ENCODE measurements at places on chromosomes 13 and 19.

- peak; percentile 71 for DNase-seq
Observed at GRCh38 chr19:37655301-37655688, at the start of gene ZFP30. TSS of gene ZFP30 (minus strand) at chr19:37655465. CDS start at chr19:37647822, 7,643 bp downstream.

- no peak for DNase-seq
Observed at GRCh38 chr19:24046550-24046949, 40.4 kb upstream of the ZNF254 start.

DNA sequence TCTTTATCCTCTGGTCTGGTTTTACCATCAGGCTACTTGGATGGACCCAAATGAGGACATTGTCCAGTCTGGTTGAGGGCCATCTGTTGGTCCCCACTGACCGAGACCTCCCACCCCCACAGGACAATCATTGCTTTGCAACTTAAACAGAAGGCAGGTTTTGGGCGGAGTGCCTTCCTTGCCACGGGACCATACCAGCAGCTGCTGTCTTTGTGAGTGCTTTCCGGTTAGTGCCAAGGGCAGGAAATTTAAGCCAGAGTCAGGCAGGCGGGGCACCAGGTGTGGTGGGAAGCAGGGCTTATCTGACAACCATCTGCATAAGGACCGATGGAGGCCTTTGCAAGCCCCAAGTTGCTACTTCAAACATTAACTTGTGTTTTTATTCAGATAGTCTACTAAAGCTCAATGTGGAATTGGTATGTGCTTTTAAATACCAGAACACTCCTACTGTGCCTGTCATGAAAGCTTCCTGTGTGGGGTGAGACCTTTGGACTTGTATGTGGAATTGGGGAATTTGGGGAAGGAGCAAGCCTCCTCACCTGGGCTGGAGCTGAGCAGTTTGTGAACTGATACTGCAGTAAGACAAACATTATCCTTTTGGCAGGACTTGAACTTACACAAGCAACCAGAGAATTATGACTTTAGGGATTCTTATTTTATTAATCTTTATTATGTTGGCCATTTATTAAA, 39.3 kb upstream of the UBE2L5 start:
- DNase-seq, result peak; percentile 36

- DNase-seq, result no peak
Observed at GRCh38 chr19:3683405-3684053, 16.7 kb downstream of the PIP5K1C start.

- no peak for DNase-seq
Observed at GRCh38 chr19:2140138-2140569, 11.2 kb downstream of the AP3D1 start.

- DNase-seq, result no peak
Observed at GRCh38 chr19:55623561-55623960, 805 bp downstream of the ZNF784 start.

- DNase-seq, result no peak
Observed at GRCh38 chr19:56155124-56155687, 14.1 kb downstream of the ZNF444 start.

DNA sequence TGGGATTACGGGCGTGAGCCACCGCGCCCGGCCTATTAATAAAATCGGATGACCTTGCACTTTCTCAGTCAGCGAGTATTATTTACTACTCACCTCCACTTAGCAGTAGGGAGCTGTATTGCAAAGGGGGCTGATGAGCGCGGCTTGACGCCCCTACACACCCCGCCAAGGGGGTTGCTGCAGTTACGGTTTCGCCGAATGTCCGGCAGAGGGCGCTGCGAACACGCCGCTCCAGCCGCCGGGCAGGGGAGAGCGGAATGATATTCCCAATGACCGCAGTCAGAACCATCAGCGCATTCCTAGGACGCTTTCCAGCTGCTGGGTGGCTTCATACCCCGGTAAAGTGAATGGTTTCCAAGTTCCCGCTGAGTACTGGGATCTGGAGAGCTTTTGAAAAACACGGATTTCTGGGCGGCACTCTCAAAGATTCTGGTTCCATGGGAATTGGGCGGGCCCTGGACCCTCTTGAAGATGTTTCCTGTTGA, 30.0 kb upstream of the TPT1 start:
- DNase-seq, result peak; percentile 52

DNA sequence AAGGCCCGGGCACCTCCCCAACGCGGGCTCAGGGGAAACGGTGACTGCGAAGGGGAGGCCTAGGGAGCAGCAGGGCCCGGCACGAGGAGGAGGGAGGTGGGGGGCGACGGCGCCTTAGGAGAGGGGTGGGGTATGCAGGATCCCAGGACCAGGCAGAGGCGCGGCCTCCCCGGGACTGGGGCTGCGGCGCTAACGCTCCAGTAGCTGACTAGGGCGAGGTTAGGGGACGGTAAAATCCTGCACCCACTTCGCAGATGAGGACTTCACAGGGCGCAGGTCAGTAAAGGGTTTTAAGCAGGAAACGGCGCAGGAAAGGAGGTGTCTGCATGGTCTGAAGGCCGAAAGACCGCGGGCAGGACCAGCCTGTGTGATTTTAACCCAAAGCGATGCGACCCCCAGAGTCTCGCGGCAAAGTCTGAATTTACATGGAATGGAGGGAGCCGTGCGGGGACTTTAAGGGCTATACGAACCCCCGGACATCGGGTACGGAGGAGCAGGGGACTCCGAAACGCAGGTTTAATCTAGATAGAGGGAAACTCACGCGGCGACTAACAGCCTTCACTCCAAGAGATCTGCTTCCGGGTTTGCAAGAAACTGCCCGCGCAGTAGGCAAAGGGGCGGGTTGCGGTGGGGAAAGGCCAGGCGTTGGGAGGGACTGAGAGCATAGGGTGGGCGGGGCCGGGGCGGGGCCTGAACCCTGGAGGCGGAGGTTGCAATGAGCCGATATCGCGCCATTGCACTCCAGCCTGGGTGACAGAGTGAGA, at the start of gene ZNF665:
ZNF665 (minus strand) TSS at position 588 of the 764 bp plus-strand sequence. CDS start 10,460 bp downstream, outside the sequence.
- peak; percentile 71 for DNase-seq

DNA sequence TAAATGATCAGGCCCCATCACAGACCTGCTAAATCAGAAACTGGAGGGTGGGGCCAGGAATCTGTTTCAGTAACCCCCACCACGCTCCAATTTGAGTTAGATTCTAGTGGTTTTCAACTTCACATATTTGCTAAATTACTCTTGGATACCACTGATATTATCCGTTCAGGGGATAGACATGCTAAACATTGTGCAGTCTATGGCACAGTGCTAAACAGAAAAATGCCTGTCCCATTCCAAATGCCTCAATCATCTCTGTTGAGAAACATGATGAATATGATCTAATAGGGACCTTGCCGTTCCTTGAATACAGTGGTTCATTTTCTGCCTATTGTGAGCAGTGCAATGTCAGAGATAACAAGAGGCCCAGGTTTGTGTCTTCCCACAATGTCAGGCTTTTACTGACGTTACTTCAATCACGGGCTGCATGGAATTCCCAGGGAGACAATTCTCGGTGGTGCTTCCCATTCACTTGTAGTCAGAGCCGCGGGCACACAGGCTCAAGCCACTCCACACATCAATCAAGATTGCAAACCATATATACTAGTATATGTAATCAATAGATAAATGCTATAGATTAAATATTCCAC, 52.7 kb downstream of the MYO16 start:
- DNase-seq, result no peak

DNA sequence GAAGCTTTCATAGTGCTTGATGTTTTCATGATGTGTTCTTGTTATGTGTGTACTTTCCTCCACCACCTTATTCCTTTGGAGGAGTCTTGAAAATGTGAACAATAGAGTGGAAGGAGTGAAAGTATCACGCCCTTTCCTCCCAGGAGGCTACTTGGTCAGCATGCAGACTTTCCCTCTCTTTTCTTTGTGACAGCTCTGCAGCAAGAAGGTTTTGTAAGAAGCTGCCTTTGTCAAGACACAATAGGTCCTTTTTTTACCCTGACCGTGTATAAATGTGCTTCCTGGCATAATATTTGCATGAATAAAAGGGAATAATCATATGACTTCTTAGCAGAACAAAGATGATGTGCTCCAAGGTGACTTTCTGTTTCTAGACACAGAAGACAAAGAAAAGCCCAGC, 882.6 kb upstream of the SLITRK5 start:
- DNase-seq, result no peak

DNA sequence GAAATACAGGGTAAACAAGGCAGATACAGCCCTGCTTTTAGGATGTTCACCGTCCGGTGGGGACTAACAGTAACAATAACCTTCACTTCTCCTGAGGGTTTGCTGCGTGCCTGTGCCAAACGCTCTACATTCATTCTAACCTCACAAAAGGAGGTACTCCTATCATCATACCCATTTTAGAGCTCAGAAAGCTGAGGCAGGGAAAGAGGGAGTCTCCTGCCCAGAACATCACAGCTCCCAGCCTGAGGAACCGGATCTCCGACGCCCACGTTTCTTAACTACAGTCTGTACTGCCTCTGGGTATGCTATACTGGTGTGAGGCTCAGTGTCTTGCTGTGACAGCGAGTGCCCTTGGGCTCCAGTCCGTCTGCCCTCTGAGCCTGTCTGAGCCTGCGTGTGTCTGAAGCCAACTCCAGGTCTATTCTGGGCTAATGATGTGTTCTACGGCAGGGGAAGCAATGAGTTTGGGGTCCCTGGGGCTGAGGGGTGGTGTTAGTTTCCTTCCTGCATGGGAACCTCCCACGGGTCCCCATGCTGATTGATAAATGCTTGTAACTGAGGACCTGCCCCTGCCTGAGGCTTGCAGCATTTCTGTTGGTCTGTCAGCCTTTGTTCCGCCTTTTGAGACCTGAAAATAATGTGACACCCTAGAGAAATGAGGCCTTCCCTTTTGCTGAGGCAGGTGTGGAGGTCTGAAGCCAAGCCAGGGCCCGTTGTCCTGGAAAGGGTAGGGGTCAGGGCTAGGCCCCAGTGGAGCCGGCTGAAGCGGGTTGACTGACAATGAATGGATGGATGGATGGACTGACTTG, 4.9 kb downstream of the LIPE start:
- DNase-seq, result no peak

DNA sequence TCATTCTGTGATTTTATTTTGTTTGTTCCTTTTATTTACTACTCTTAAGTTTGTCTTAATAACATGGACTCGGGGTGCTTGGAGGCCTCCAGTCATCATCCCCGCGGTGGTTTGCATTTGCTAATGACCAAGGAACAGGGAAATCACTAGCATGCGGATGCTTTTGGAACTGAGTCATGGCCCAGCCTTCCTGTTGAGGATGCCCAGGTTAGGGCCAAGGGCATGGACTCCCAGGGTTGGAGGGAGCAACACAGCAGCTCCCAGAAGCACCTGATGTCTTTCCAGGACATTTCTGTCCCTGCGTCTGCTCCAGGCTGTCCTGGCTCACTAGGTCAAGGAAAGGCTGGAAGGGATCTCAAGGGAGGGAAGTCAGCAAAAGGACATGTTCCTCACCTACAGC, 423.7 kb upstream of the TSHZ3 start:
- no peak for DNase-seq

DNA sequence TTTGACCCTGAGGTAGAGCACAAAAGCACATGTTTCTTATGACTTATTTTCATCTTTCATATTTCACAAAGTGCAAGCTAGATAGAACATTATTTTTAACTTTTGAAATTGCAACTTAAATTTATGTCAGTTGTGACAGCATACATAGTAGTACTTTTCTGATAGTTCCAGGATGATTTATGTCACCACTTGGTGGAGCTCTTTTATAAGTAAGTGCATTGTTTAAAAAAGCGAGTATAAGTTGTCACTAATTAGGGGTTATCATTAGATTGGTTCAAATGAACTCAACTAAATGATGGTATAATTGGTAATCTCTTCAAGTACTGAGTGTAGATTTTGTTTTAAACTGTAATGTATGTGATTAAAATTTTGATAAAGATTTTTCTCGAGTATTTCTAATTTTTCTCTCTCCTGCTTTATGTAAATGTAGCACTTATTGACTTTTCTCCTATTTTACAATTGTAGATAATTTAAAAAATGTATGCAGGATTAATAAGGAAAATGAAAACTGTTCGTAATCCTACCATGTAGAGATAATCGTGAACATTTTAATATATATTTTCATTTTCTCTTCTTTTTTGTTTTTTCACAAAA, 31.1 kb downstream of the RB1 start:
- DNase-seq, result no peak

- no peak for DNase-seq
Observed at GRCh38 chr13:97306645-97307044, 84.5 kb downstream of the MBNL2 start.

GRCh38 chr19:49767967-49768581, 1.3 kb downstream of the AP2A1 start:
- no peak for DNase-seq

GRCh38 chr19:40398417-40399131, 8.6 kb upstream of the HIPK4 start:
- DNase-seq, result peak; percentile 82

GRCh38 chr19:8240274-8241229, 31.4 kb downstream of the CERS4 start:
- peak; percentile 16 for DNase-seq

- DNase-seq, result no peak
Observed at GRCh38 chr19:36891768-36892357, 24.2 kb downstream of the ZNF829 start.

GRCh38 chr13:99472122-99472440, 29.2 kb upstream of the TM9SF2 start:
- no peak for DNase-seq

- no peak for DNase-seq
Observed at GRCh38 chr13:51781246-51782022, 22.5 kb downstream of the DHRS12 start.

DNA sequence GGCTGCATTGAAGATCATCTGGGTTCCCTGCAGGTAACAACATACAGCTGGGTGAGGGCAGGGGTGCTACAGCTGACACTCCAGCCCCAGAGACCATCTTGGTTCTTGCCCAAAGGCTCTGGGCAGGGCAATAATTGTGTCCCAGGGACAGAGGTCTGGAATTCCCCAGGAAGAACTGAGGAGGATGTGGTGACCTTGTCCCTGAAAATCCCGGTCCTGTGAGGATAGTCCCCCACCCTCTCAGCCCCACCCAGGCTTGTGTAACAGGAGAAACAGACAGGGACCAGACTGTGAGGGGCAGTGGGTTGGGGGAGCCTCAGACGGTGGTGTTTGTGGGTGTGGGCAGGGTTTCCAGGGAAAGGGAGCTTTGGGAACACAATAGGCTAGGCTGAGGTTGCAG, 63.5 kb downstream of the COLGALT1 start:
- DNase-seq, result no peak

DNA sequence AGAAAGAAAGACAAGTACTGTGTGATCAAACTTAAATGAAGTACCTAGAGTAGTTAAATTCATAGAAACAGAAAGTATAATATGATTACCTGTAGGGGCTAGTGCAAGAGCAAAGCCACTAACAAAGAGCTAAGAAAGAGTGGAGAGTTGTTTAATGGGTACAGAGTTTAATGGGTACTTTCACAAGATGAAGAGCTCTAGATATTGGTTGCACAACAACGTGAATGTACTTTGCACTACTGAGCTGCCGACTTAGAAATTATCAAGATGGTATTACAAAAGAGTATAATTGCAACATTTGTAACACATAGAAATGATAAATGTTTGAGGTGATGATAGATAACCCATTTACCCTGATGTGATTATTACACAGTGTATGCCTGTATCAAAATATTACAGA, 140.3 kb upstream of the GPC6 start:
- DNase-seq, result no peak

- DNase-seq, result no peak
Observed at GRCh38 chr13:77715233-77715891, 17.9 kb downstream of the SLAIN1 start.
